ENCODE measurements at places on chromosomes 5 and 9. TPM values are rescaled to one million over a fixed set of nuclear protein-coding genes. Genes with fewer than 3 reads are reported as not detected.

GRCh38 chr9:15635752-15636151 is 82.9 kb downstream of the CCDC171 start:
- no peak overlapping the region for H3K4me3 ChIP-seq
- no peaks in the 10 kb centered on the region for H3K36me3 ChIP-seq
- H3K27ac ChIP-seq = no peak overlapping the region
- H3K4me1 ChIP-seq = no peaks in the 10 kb centered on the region
- no peak for DNase-seq

- peaks cover 5% of the 10 kb centered on the region for H3K36me3 ChIP-seq
- no peak for DNase-seq
- H3K4me1 ChIP-seq = no peaks in the 10 kb centered on the region
- H3K27me3 ChIP-seq = no peaks in the 10 kb centered on the region
- H3K4me3 ChIP-seq = no peak overlapping the region
These were observed 13.3 kb upstream of the C5orf15 start for GRCh38 chr5:133981714-133982113.

GRCh38 chr5:15904899-15905830 is 274.4 kb downstream of the MARCHF11 start:
- no peak overlapping the region for H3K4me3 ChIP-seq
- H3K27me3 ChIP-seq = no peaks in the 10 kb centered on the region
- H3K27ac ChIP-seq = no peak overlapping the region
- no peaks in the 10 kb centered on the region for H3K36me3 ChIP-seq
- H3K4me1 ChIP-seq = no peaks in the 10 kb centered on the region

DNA sequence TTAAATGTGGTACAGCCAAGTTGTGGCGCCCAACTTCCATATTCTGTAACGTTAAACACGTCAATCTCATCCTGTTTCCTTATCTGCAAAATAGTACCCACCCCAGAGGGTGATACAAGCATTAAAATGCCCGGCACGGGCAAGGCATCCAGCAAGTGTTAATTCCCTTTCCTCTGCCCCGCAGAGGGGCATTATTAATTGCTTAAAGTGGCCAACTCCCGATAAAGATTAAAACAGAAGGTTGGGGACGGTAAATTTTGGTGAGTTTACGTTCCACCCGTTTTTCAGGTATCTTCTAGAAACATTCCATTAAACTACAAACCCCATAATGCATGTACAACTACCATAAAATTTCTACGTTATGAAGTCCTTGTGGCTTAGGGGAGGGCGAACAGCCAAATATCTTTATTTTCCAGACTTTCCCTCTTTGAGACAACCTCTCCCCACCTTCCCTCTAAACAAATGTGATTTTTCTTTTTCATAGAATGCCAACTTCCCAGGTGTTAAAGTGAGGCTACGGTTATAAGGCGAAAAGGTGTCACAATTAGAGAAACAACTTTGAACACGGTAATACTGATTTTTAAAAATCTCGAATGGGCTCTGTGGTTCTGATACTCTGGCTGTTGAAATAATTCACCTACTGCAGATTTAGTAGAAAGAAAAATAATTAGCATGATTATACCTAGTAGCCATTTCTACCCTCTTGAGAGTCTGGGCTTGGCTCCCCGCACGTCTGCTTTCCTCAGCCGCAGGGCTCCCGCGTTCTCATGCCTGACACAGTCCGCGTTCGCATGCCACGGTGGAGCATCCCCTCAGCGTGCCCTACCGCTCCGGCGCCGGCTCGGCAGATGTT is 1.2 kb upstream of the GPBP1 start:
- H3K27me3 ChIP-seq = no peaks in the 10 kb centered on the region
- H3K36me3 ChIP-seq = no peaks in the 10 kb centered on the region
- DNase-seq = no peak
- peak overlapping the region; percentile 75 for H3K4me3 ChIP-seq

- peak; percentile 91 for DNase-seq
- no peaks in the 10 kb centered on the region for H3K4me1 ChIP-seq
- H3K4me3 ChIP-seq = no peak overlapping the region
- H3K36me3 ChIP-seq = no peaks in the 10 kb centered on the region
These were observed 4.5 kb downstream of the EGR1 start for GRCh38 chr5:138469540-138470321.

PCDHA1 gene
- total RNA-seq = not detected

GPR151 gene
- total RNA-seq = not detected

DNA sequence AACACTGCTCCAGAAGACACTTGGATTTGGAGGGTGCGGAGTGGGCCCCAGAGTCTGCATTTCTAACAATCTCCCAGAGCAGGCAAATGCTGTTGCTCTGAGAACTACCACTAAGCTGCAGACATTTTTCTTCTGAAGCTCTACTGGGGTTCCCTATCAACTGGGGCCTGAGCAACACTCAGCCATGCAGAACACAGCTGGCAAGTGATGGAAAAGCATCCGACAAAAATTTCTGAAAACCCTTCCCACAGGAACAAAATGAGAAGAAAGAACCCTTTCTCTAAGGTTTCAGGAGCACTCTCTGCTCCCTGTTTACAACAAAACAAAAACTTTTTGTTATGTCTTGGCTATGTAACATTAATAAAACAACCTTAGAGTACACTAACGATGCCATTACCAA is 516.9 kb downstream of the CTNND2 start:
- H3K4me3 ChIP-seq = no peak overlapping the region
- no peaks in the 10 kb centered on the region for H3K4me1 ChIP-seq
- no peak overlapping the region for H3K27ac ChIP-seq
- H3K36me3 ChIP-seq = no peaks in the 10 kb centered on the region
- H3K27me3 ChIP-seq = peaks cover 3% of the 10 kb centered on the region
- DNase-seq = no peak

DNA sequence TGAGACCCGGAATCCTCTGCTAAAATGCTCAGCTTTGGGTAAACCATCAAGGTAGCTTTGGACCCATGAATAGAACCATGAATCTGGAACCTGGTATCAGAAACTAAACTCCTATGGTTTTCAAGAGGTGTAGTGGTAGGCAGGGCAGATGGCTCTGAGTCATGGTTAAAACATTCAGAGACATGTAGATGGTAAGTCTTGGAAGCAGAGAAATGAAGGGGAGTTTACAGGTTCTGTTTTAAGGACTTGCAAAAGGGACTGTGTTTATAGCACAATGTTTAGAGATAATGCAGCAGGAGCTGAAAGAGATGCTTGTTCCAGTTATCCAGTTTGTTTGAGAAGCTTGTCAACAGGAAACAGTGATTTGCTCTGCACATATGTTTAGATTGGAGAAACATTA is 36.0 kb upstream of the FBN2 start:
- H3K27me3 ChIP-seq = no peaks in the 10 kb centered on the region
- DNase-seq = no peak
- H3K36me3 ChIP-seq = no peaks in the 10 kb centered on the region
- no peak overlapping the region for H3K4me3 ChIP-seq

DNA sequence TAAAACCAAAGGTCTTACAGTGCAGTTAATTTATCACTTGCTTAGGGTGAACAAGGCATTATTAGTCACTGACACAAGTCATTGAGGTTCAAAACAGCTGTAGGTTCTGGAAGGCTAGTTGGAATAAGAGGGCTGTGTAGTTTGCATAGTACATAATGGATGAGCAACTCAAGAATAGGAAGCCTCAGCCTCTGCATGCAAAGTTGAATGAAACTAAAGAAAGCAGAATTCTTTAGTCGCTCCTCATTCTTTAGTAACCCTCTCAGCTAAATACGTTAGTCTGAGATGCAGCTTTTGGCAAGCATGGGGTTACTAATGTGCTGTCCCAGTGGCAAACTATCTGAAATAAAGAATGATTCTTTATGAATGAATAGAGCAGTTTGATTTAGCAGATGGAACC is 74.2 kb downstream of the ADGRV1 start:
- no peaks in the 10 kb centered on the region for H3K27me3 ChIP-seq
- no peak overlapping the region for H3K27ac ChIP-seq
- H3K36me3 ChIP-seq = no peaks in the 10 kb centered on the region
- no peaks in the 10 kb centered on the region for H3K4me1 ChIP-seq

GRCh38 chr9:16421532-16421931 is 448.9 kb downstream of the BNC2 start:
- no peak for DNase-seq
- H3K4me1 ChIP-seq = peaks cover 3% of the 10 kb centered on the region
- H3K36me3 ChIP-seq = no peaks in the 10 kb centered on the region
- no peak overlapping the region for H3K27ac ChIP-seq
- no peak overlapping the region for H3K4me3 ChIP-seq
- no peaks in the 10 kb centered on the region for H3K27me3 ChIP-seq

GRCh38 chr5:158999339-158999738 is 100.4 kb downstream of the EBF1 start:
- DNase-seq = no peak
- peaks cover 19% of the 10 kb centered on the region for H3K4me1 ChIP-seq
- no peaks in the 10 kb centered on the region for H3K36me3 ChIP-seq
- H3K27ac ChIP-seq = no peak overlapping the region

DNA sequence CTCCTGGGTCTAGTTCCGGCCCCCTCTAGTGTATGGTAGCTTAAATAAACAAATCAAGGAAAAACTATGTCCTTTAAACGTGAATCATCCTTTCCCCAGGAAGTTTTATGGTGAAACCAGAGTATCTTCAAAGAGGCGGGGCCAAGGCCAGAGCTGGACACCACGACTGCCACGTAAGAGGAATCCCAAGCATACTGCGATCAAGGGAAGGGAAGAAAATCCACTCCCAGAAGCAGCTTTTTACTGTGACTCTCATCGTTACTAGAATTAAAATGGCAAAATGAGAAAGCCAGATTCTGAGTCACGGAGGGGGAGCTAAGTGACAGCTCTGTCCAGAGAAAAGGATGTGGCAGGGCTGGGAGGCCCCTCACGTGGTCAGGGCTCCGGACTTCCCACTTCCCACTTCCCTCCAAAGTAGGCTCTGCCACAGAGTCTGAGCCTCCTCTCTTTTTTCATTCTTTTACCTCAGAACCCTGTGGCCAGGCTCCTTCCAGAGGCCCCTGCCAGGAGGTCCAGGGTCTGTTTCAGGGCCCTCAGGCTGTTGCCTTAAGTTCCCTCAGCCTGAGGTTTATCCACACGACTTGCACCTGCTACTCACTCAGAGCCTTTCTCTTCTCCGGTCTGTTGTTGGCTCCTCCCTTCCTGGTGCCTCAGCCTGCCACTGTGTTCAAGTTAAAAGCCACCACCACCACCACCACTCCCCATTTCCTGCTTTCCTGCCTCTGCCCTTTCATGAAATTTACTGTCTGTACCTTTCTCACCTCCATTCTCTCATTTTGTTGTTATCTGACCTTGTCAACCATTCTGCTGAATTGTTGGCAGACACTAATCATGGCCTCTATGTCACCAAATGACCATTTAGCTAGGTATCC is 1.4 kb upstream of the GLRX start:
- H3K36me3 ChIP-seq = no peaks in the 10 kb centered on the region
- H3K4me3 ChIP-seq = no peak overlapping the region
- H3K27ac ChIP-seq = peak overlapping the region; percentile 13
- peaks cover 6% of the 10 kb centered on the region for H3K4me1 ChIP-seq
- DNase-seq = peak; percentile 80
- no peaks in the 10 kb centered on the region for H3K27me3 ChIP-seq

- no peak overlapping the region for H3K27ac ChIP-seq
- no peaks in the 10 kb centered on the region for H3K27me3 ChIP-seq
- DNase-seq = peak; percentile 41
- H3K4me1 ChIP-seq = no peaks in the 10 kb centered on the region
- no peaks in the 10 kb centered on the region for H3K36me3 ChIP-seq
- H3K4me3 ChIP-seq = no peak overlapping the region
These were observed 193.7 kb downstream of the CACNA1B start for GRCh38 chr9:138071292-138071691.

NMUR2 gene
- total RNA-seq = not detected

DNA sequence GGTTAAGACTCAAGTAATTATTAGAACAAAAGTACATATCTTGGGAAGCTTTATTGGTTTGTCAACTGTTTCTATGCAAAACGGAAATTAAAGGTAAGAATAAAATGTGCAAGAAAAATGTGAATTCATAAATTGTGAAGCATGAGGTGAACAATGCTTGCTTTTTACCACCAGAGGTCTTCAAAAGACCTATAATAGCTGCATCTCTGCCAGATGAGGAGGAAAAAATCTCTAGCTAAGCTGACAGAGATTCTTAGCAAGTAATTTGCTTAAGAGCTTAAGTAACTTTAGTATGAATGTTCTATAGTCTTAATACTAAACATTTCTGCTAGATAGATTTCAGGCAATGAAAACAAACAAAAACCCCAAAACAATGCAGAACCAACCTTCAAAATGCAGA is 54.1 kb downstream of the MRPS30 start:
- no peaks in the 10 kb centered on the region for H3K4me1 ChIP-seq
- DNase-seq = no peak
- no peaks in the 10 kb centered on the region for H3K27me3 ChIP-seq

SMIM32 gene
- total RNA-seq = not detected

DNA sequence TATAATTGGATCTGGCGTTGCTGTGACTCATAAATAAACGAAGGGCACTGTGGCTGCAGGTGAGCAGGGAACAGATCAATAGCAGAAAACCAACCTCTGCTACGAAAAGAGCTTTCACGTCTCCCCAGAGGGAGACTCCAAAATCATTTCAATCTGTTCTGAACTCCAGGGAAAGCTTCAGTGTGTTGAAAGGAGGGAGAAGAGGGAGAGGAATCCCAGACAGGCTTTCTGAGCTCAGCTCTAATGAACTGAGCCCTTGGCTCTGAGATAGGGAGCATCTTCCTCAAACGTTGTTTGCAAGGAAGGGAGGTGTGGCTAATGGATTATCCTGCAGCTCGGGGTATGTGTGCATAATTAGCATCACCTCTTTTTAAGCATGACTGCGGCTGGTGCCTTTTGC is 288.0 kb upstream of the IRX4 start:
- no peak for DNase-seq
- no peaks in the 10 kb centered on the region for H3K27me3 ChIP-seq
- H3K36me3 ChIP-seq = no peaks in the 10 kb centered on the region
- H3K4me1 ChIP-seq = no peaks in the 10 kb centered on the region

PCDHGB7 gene
- total RNA-seq = 12.7 TPM

DNA sequence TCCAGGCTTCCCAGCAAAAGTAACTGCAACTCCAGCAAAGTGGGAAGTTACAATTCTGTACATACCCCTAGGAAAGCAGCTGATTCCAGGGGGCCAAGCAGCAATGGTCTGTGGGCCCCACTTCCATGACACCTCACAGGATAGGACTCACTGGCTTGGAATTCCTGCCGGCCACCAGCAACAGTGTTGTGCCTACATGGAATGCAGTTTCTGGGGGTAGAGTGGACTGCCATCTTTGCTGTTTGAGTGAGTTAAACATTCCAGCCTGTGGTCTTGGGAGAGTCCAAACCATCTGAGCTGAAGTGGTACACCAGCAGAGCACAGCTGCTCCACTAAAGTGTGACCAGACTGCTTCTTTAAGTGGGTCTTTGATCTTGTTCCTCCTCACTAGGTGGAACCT is 13.4 kb upstream of the FBN2 start:
- H3K27me3 ChIP-seq = peaks cover 1% of the 10 kb centered on the region
- no peaks in the 10 kb centered on the region for H3K36me3 ChIP-seq
- H3K27ac ChIP-seq = no peak overlapping the region
- no peaks in the 10 kb centered on the region for H3K4me1 ChIP-seq

LIFR gene
- total RNA-seq = 67.6 TPM

LCN1 gene
- total RNA-seq = not detected

GRCh38 chr9:92790542-92791527 is 26.2 kb upstream of the BICD2 start:
- H3K27ac ChIP-seq = no peak overlapping the region
- DNase-seq = peak; percentile 88
- no peaks in the 10 kb centered on the region for H3K27me3 ChIP-seq
- no peaks in the 10 kb centered on the region for H3K36me3 ChIP-seq
- no peaks in the 10 kb centered on the region for H3K4me1 ChIP-seq
- H3K4me3 ChIP-seq = no peak overlapping the region

- peaks cover 3% of the 10 kb centered on the region for H3K4me1 ChIP-seq
- H3K27me3 ChIP-seq = no peaks in the 10 kb centered on the region
- H3K4me3 ChIP-seq = no peak overlapping the region
- DNase-seq = no peak
These were observed 179.8 kb downstream of the FGF1 start for GRCh38 chr5:142506046-142506445.

- DNase-seq = peak; percentile 20
- H3K36me3 ChIP-seq = no peaks in the 10 kb centered on the region
- H3K4me1 ChIP-seq = no peaks in the 10 kb centered on the region
- H3K27ac ChIP-seq = no peak overlapping the region
- no peak overlapping the region for H3K4me3 ChIP-seq
These were observed 173.2 kb downstream of the RGS3 start for GRCh38 chr9:113636693-113637092.

Data from aorta (tissue), 5 donors.